Activated effector memory CD4-positive, alpha-beta T cell treated with anti-CD3 and anti-CD28 coated beads, Interleukin-2, amount 50 U/mL, for 16 hours (primary cell): ENCODE measurements at places on chromosomes 2 and 18.

GRCh38 chr2:143026411-143027054, 102.7 kb upstream of the ARHGAP15 start:
- DNase-seq: no peak

DNA sequence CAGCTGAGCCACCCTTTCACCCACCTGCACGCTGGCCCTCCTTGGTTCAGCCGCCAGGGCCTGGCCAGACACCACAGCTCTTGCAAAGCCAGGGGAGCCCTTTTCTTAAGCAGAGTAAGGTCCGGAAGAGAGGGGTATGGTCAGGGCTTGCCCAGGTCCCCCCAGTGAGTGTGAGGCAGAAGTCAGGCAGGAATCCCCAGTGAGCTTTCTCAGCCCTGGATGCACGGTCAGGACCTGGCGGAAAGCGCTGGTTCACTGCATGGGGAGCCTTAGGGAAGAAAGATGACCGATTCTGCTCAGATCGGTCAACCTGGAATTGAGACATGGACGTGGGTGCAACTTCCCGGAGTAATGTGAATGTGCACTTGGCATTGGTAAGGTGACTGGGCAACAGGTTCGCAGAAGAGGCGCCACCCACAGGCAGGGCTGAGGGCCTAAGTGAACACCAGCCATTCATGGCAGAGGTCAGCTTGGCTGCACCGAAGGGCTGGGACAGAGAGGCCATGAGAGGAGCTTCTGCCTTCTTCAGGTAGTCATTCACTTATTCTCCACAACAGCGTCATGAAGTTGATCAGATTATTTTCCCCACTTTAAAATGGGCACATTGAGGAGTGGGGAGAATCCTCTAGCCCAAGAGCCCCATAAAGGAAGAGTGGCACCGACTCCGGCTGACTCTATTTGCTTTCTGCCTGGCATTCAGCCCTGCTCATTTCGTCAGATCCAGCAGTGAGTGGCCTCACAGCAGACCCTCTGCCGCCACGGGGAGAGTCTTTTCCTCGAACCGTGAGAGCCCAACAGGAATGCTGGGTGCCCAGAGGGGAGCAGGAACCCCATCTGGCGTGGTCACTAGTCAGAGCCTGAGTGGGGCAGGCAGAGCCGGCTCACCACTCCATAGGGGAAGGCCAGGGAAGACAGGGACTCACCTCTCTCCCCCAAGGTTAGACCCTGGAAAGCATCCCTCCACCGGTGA, 35.8 kb downstream of the SCTR start:
- no peak for DNase-seq

- DNase-seq: no peak
These were observed 91.6 kb downstream of the ITGB1BP1 start for GRCh38 chr2:9331704-9332103.

DNA sequence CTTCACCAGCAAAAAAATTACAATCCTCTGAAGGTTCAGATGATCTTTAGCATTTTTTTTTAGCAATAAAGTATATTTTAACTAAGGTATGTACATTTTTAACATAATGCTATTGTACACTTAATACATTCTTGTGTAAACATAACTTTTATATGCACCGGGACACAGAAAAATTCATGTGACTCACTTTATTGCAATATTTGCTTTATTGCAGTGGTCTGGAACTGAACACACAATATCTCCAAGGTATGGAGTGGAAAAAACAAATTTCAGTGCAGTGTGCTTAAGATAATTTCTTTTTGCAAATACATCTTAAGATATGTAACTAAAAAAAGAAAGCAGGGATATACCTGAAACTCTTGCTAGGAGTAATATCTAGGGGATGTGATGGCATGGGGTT, 5.1 kb upstream of the TWSG1 start:
- no peak for DNase-seq

GRCh38 chr2:231084565-231084964, 27.9 kb downstream of the PSMD1 start:
- no peak for DNase-seq

DNA sequence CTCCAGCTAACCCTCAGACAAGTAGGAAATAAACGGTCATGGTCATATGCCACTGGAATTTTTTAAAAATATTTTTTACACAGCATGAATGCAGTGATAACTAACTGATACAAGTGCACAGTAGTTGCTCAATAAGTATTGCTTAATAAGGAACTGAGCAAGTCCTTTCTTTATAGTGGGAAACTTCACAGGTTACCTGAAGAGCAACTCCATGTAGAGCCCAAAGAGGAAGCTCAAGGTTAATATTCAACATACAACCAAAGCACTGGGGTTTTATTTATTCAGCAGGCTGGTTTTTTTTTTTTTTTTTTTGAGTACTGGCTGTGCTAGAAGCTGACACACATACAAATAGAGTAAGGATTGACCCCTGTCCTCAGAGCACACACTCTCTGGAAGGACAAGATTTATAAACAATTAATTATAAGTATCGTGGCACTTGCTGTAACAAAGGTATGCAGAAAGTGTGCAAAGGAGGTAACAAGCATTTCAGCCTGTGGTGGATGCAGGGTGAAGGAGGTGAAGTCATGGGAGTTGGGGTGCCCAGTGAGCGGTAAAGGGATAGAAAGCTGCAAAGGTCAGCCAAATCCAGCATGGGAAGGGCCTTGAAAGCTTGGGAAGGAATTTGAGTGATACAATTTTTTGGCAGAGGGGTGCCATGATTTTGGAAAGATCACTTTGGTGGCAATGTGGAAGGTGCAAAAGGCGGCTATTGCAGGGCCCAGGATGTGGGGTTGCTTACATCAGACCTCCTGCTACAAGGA, 52.7 kb downstream of the ATOH8 start:
- no peak for DNase-seq

GRCh38 chr18:43634994-43635393, 357.7 kb upstream of the SYT4 start:
- no peak for DNase-seq

- DNase-seq: no peak
These were observed 90.1 kb upstream of the COL3A1 start for GRCh38 chr2:188884046-188884445.

DNA sequence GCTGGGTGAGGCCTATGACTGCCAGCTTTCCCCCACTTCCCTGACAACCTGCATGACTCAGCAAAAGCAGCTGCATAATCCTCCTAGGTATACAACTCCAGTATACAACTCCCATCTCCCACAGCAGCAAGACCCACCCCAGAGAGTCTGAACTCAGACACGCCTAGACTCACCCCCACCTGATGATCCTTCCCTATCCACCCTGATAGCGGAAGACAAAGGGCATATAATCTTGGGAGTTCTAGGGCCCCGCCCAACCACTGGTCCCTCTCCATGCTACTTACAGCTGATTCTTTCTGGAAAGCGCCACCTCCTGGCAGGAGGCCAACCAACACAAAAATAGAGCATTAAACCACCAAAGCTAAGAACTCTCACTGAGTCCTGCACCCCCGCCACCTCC, 296.5 kb downstream of the DCC start:
- DNase-seq: no peak

DNA sequence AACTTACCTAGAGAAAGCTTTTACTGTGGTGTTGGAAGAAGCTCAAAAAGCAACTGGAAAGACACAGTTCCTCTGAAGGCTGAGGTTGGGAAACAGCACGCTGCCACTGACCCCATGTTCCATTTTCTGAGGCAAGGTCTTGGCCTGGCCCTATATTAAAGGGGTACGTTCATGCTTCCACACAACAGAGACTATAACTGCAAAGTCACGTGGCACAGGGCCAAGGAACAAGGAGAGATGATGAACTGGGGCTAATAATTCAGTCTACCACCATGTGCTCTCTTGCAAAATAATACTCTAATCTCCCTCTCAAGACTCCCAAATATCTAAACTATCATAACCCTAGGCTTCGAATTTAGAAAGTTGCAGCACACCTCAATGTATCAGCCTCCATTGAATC, 381.6 kb downstream of the DSEL start:
- DNase-seq: no peak

DNA sequence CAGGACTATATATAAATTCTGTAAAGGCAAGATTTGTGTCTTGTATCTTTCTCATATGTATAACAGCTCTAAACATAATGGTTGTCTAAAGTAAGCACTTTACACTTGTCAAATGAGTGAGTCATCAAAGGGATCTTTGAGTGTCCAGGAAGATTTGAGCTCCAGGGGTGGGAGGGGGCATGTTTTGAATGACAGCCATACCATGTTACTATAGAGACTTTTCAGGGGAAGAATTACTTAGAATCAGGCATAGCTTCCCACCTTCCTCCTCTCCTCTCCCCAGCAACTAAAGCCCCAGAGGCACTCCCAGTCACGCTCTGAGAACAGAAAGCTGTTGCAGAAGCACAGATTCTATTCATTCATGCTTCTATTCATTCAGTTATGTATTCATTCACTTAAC, 65.8 kb upstream of the ALK start:
- DNase-seq: no peak

GRCh38 chr2:173028671-173029070, 47.0 kb upstream of the MAP3K20 start:
- no peak for DNase-seq

DNA sequence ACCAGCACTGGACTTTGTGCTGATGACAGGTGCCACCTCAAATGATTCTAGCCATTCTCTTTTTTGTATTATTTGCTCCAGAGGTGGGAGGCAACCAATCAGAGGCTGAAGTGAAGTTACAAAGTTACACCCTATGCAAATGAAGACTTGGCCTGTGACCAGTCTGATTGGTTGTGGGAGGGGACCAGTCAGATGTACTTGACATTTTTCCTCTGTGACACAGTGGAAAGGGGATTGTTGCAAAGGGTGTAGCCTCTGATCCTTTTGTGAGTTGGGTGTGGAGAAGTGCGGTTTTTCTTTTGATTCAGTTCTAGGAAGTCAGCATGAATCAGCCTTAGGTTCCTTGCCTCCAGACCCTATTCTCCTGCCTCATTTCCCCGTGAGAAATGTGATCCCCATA, 244.0 kb downstream of the ARL6IP6 start:
- DNase-seq: no peak

- DNase-seq: no peak
These were observed 464.1 kb upstream of the ZEB2 start for GRCh38 chr2:144984038-144984437.

DNA sequence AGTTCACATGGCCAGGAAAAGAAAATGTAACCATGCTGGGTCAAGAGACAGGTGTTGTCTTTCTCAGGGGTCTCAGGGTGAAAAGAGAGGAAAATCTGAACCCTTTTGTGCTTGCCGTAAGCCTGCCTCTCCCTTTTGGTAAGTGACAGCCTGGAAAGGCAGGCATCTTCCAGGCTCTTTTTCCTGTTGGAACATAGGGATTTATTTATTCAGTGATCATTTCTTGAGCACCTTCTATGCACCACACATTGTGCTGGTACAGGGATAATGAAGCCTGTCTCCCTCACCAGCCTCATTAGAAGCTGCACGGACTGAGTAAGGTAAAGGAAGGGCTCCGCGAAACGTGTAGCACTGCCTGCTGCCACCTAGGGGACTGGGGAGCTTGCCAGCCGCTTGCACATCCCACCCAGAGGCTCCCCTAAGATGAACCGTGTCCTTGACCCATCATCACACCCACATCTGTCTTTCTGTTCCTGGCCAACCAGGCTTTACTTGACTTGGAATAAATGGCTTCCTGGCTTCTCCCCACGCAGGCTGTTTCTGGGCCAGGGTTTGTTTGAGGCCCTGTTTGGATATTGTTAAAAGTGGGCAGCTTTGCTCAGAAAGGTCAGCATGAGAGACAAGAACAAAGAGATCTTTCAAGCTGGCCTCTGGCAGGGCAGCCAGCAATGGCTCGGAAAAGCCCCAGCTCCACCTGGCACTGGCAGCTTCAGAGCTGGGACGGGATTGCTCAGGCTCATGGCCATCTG, 73.3 kb upstream of the MCFD2 start:
- DNase-seq: no peak

- DNase-seq: peak; percentile 34
These were observed 38.2 kb downstream of the ANKMY1 start for GRCh38 chr2:240519396-240520129.

- DNase-seq: no peak
These were observed 52.6 kb downstream of the TRIP12 start for GRCh38 chr2:229869226-229869625.

- DNase-seq: no peak
These were observed 433.0 kb upstream of the REG3G start for GRCh38 chr2:78592491-78592890.

GRCh38 chr2:166000401-166000800, 46.8 kb upstream of the TTC21B start:
- no peak for DNase-seq

- DNase-seq: no peak
These were observed 279.6 kb upstream of the ID2 start for GRCh38 chr2:8402222-8402621.

DNA sequence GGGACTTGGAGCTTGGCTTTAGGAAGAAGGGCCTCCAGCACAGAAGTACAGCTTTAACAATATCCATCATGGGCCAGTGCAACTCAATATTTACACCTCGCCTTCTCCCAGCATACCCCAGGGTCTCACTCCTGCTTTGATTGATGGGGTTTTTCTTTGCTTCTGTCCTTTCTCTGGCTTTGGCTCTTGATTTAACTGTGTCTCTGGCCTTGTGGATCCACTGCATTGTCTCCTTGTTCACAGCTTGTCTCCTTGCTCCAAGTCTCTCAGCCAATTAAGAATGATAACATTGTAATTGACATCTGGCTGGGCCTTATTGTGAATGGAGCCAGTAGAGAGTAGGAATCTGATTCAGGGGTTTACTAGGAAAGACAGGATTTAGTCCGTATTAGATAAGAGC, 1019.5 kb downstream of the TMEM182 start:
- DNase-seq: no peak

GRCh38 chr2:215461836-215462532, 26.1 kb upstream of the FN1 start:
- DNase-seq: no peak

DNA sequence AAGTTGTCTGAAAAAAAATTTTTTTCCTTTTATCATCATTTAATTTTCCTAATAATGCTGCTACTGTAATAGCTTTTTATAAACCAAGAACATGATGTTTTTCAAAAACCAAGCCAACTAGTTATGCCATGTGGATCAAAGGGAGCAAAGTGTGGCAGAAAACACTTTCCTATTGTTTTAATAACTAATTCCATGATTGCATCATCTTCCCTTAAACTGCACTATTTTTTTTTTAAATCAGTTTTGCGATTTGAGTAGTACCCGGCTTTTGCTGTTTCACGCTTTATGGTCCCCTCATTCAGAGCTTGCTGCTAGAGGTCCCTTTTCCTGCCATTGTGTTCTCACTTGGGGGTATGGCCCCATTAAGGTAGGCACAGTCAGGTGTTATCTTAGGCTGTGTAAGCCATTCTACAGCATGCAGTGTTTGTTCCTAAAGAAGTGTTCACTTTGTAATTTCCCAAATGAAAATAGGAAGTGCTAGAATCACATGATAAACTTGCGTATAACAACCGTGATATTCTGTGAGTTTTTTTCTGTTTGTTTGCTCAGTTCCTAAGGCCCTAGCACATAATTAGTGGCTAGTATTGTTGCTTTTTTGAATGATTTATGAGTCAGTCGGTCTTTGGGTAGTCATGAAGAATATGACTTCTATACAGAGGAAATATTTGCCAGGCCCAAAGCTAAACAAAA, 225.8 kb downstream of the PTGR3 start:
- no peak for DNase-seq
